Stimulated activated CD8-positive, alpha-beta memory T cell treated with anti-CD3 and anti-CD28 coated beads, Interleukin-4, amount 100 ng/mL, for 1 hour (primary cell): ENCODE measurements at places on chromosomes 13 and 19.
A peak's percentile ranks its signal among the peaks of the same experiment; 100 is the strongest.

DNA sequence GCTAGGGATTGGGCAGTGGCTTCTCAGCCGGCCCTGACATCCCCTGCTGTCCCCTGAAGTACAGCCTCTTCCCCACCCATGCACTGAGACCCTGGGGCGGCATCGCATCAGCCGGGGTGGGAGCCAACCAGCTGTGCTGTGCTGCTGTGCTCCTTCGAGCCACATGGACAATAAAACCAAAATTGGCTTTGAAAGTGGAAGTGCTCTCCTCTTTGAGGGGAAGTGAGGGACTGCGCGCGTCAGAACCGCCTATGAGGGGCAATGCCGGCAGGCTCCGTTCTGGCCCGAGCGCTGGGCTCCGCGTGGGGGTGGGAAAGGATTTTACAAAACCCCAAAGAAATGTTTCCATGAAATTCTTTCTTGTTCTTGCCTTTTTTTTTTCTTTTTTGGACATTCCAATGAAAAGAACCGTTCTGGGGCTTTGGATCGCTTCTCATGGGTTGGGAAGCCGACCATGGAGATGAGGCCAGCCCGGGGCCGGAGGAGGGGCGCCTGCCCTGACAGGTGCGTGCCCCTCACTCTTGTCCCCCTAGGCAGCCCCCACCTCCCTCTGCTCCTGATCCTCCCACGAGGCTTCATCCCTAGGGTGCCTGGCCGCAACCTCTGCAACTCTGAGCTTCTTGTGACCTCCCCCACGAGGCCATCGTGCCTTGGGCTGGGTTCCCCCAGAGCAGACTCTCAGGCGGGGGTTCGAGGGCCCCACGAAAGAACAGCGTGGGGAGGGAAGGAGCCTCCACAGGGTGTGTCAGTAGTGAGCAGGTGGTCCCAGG, 22.6 kb downstream of the KLHL26 start:
- no peak for DNase-seq

- no peak for DNase-seq
Observed at GRCh38 chr13:77836423-77836822, 82.2 kb downstream of the EDNRB start.

DNA sequence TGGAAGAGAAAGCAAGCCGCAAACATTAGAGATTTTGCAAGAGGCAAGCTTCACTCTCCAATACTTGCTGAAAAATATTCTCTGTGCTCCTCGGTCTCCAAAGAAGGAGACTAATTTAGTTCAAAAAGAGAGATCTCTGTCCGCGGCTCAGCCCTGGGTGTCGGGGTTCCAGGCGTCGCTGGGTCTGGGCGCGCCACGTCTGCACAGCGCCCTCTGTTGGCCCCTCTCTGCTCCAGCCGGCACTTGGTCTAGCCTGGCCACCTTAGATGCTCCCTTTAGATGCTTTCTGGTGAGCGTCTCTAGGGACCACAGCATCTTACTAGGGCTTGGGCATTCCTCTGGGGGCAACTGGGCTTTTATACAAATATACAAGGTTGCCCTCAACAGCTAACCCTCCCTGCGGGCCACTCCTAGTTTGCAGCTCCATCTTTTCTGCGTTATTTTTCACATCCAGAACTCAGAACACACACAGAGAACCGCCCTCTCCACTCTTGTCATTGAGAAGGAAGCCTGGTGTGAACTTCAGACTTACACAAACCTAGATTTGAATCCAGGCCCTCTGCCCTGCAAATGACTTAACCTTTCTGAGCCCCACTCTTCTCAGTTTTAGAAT, 78.3 kb downstream of the CYSLTR2 start:
- DNase-seq, result peak; percentile 11

DNA sequence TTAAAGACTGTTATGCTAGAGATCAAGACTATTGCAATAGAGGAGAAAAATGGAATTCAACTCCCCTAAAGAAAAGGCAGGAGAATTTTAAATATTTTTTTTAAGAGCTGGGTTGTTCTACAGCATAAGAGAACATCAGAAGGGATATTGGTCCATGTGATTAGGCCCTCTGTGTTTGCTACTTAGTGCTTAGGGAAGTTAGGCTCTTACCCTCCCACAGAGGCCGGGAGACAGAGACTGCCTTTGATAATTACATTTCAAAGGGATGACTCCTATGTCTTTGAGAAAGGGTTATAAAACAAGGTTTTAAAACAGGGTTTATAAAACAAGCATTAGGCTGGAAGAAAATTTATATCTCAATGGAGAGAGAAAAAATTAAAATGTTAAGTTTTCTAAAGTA, 1248.1 kb upstream of the PCDH20 start:
- no peak for DNase-seq

GRCh38 chr13:76684336-76684735, 201.9 kb downstream of the KCTD12 start:
- DNase-seq, result no peak

DNA sequence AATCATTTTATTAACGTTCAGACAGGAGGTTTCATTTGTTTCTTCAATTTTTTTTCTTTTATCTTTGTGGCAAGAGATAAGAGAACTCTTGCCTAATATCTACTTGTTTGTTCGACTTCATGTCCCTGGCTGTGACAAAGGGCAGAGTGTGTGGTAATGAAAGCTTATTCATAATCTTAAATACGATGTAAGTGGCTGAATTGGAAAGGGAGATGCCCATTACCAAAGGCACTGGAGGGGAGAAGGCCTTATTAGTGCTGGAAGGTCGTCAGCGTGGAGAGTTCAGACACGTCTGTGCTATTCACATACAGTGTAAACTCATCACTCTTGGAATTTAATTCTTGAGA, 54.0 kb downstream of the RFC3 start:
- DNase-seq, result no peak

DNA sequence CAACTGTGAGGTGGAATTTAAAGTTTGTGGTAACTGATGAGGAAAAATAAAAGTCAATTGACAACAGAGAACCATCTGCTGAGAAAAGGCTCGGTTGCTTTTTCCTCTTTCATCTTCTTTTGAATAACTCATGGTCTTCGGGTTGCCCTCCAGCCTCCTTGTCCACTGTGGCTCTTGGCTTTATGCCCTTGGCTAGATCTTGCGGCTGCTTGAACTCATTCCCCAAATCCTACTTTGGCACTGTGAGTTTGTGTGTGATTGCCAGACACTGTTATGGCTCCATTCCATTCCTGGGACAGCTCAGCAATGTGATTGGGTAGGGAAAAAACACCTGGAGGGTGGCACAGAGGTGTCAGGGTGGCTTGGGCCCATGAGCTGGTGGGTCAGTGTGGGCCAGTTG, 387.4 kb downstream of the DLEU7 start:
- no peak for DNase-seq

GRCh38 chr19:38433268-38433733, at the start of gene RYR1:
RYR1 (plus strand) TSS chr19:38433691; CDS start chr19:38433830, 139 bp downstream.
- no peak for DNase-seq

- no peak for DNase-seq
Observed at GRCh38 chr13:55013051-55013450, 1984.4 kb downstream of the OLFM4 start.

GRCh38 chr13:85806553-85807175, 7.4 kb upstream of the SLITRK6 start:
- no peak for DNase-seq
